Stimulated activated CD8-positive, alpha-beta memory T cell treated with anti-CD3 and anti-CD28 coated beads, Interleukin-15, amount 100 ng/mL, for 1 hour (primary cell): ENCODE measurements at places on chromosomes 5 and 9.

GRCh38 chr9:131678499-131679111 is 61.3 kb downstream of the RAPGEF1 start:
- DNase-seq: peak; percentile 46

DNA sequence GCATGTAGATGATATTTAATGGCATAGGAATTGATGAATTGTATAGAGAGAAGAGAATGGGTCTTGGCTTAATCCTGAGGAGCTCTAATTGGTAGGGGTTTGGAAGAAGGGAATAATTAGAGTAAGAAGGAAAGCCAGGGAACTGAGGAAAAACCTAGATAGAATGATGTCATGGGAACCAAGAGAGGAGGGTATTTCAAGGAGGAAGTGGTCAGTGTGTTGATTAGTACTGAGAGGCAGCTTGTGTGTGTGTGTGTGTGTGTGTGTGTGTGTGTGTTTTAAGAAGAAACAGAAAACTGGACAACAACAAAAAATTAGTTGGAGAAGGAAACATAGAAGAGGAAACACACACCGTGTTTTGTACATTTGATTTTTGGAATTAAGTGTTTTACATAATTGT is 42.8 kb downstream of the MAST4 start:
- no peak for DNase-seq

GRCh38 chr5:176350416-176350815 is 11.1 kb downstream of the KIAA1191 start:
- DNase-seq: no peak

DNA sequence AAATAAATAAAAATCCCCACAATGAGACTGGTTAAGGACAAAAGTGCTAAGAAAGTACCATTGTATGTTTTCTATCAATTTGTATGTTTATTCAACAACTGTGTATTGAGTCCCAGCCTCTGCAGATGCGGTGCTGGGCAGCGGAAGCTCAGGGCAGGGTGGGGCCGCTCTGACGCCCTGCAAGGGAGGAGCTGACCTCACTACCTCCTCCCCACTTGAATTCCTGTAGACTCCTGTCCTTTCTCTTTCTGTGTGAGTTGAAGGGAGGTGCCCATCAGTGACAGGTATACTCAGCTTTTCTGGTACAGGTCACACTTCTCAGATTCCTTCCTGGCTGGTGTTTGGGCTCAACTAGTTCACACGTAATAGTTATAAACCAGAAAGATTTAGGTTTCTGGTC is 27.0 kb downstream of the ANGPTL2 start:
- no peak for DNase-seq

GRCh38 chr5:106510321-106510720 is 1160.4 kb downstream of the EFNA5 start:
- no peak for DNase-seq
